ENCODE measurements at places on chromosomes 2 and 18.

- peak; percentile 56 for DNase-seq
These were observed 286.2 kb upstream of the TRIB2 start for GRCh38 chr2:12430407-12431133.

DNA sequence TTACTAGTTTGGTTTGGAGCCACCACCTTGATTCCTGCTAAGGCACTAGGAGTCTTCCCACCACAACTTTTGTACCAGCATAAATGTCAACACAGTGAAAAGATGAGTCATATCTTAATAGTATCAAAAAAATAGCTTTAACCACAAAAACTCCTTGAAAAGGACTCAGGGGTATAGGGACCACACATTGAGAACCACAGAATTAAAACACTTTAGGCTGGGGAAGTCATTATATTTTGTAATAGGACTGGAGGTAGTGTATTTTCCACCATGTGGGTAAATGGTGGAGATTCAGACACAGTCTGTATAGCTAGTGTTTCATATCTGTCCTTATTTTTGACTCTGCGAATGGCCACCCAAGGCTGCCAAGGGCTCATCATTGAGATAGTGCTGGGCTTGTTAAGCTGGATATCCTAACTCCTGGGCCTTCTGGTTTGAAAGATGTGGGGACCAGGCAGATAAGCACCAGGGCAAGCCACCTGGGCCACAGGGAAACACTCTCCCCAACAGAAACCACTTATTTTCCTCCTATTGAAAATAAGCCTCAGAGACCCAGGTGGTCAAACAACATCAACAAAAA is 19.1 kb upstream of the FHL2 start:
- no peak for DNase-seq

DNA sequence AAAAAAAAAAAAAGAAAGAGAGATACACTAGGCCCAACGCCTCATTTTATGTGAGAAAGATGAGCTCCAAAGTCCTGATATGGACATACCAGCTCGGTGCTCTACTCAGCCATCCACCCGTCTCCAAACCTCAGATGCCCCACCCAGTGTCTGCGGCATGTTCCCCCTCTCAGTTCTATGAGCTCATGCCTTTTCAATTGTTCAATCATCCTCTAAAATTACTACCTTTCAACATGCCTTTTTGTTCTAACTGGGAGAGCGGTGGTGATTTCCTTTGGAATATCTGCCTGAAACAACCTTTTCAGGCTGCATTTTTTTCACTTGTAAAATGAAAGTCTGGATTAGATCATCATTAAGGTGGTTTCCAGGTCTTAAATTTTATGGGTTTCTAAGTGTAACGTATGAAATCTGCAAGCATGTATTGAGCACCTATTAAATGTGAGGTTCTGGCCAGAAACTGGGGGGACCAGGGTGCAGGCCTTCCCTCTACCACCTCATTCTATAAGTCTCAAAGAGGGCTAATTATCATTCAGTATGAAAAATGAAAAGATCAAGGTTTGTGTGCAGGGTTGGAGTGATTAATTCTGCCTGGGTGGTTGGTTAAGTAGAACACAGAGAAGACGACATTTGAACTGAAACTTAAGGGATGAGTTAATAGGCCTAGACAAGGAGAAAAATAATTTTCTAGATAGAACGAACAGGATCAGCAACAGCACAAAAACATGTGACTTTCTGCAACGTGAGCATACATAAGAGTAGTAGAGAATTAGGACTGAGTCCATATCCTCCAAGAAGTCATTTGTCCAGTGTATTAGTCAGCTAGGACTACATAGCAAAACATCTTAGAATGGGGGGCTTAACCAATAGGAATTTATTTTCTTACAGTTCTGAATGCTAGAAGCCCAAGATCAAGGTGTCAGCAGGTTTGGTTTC is 87.4 kb upstream of the GLS start:
- peak; percentile 12 for DNase-seq

- DNase-seq = no peak
These were observed 1091.7 kb downstream of the TDRD15 start for GRCh38 chr2:22215517-22215916.

- no peak for DNase-seq
These were observed 107.5 kb upstream of the SPATS2L start for GRCh38 chr2:200199005-200199404.

DNA sequence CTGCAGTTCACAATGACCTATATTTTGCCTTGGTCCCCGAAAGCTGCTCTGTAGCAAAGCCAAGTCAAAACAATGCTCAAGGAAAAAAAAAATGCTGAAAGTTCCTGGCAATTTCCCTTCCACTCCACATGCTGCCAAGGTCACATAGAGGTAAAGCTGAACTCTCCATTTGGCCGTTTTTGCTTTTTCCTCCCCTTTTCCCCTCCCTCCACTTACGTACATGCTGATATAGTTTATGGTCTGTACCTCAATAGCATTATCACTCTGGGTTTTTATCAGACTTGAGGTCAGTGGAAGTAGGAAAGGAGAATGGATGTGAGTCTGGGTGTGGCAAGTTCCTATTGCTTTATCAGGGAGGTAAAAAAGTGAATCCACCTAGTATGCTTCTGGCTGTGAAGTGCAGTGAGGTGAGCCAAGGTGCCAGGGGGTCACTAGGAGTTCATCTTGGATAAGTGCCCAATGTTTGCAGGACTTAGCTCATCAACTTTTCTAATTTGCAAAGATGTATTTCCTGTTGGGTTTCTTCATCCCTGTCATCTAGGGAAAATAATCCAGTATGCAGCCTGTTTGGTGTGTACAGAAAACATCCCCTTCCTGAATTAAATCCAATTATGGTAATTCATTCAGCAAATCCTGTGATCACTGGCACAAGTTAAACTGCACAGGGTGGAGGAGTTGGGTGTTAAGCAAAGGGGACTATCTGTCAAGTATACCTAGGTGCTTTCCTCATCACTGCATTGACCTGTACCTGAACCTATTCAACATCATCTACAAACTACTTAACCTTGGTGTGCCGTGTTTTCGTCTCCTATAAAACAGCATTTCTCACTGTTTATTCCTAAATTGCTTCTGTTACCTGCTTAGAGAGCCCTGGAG is 124.3 kb upstream of the CYP26B1 start:
- DNase-seq = no peak

DNA sequence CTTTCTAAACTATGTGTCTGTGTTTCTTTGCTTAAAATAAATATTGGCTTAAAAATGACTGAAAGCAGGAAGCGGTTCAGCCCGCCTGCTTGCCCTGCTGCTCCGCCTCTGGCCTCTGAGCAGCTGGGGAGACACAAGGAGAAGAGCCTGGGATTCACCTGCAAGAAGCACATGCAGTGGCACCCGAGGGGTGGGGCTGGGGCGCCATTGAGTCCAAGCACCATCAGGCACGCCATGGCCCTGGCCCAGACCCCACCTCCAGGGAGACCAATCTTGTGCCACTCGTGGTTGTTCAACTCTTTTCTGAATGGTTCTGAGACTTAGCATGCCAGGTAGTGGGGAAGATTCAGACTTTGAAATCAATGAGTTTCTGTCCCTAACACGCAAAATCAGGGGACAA is 495.5 kb upstream of the MYT1L start:
- DNase-seq = no peak

- no peak for DNase-seq
These were observed 159.1 kb upstream of the PIEZO2 start for GRCh38 chr18:11308499-11308898.

- no peak for DNase-seq
These were observed 3.4 kb upstream of the ATP9B start for GRCh38 chr18:79065802-79066201.

- DNase-seq = peak; percentile 17
These were observed 1.1 kb downstream of the NPC1 start for GRCh38 chr18:23585007-23585871.

- no peak for DNase-seq
These were observed 63.9 kb downstream of the PRKRA start for GRCh38 chr2:178386986-178387597.
